RPMI7951 (cell line): ENCODE measurements at places on chromosomes 2 and 18.

DNA sequence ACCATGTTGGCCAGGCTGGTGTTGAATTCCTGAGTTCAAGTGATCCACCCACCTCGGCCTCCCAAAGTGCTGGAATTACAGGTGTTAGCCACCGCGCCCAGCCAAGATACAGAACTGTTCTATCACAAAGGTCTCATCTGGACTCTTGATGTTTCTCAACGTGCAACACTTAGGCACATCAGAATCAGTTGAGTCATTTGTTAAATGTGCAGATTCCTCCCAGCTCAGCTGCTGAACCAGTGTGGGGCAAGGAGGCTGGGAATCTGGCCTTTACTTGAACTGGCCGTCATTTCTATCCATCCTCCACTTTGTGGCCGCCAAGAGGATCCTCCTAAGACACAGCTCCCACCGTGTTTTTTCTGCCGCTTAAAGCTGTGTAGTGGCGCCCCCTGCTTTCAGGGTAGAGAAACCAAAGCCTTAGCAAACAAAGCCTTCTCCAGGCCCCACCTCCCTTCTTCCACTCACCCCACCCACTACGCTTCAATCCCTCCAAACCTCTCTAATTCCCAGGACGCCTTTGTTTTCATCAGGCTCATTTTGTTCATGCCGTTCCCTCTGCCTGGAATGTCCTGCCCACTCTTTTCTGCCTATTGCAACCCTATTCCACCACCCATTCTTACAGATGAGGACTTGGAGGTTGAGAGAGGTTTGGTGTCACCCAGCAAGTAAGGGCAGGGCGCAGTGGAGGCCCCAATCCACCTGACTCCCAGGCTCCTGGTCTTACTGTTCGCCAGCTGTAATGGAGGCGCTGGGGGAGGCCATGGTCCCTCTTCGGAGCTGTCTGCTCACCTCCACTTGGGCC, 776 bp upstream of the SPEG start:
- peak; percentile 40 for DNase-seq

- no peak for DNase-seq
Measured at GRCh38 chr2:233252227-233252626, 754 bp downstream of the ATG16L1 start.

DNA sequence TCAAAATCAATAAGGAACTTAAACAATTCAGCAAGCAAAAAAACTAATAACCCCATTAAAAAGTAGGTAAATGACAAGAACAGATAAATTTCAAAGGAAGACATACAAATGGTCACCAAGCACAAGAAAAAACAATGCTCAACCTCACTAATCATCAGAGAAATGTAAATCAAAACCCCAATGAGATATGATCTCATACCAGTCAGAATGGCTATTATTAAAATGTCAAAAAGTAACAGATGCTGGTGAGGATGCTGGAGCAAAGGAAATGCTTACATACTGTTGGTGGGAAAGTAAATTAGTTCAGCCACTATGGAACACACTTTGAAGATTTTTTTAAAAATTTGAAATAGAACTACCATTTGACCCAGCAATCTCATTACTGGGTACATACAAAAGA, 538.0 kb downstream of the TMX3 start:
- DNase-seq = no peak

DNA sequence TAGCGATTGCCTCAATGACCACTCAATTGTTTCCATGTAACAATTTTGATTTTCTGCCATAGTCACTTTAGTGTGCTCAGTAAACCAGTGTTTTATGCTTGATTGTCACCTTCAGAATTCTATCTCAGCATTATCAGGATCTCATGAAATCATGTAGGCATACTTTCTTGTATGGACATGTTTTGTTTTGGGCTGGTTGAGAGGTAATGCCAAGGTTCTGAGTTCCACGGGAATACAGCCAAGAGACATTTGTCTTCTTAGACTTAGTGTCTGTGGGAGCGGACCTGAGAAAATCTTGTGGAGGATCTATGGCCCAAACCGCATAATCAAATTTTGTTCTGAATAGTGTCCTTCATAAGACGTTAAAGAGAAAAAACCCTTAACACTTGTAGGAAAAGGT, 10.2 kb downstream of the MSTN start:
- DNase-seq = no peak

DNA sequence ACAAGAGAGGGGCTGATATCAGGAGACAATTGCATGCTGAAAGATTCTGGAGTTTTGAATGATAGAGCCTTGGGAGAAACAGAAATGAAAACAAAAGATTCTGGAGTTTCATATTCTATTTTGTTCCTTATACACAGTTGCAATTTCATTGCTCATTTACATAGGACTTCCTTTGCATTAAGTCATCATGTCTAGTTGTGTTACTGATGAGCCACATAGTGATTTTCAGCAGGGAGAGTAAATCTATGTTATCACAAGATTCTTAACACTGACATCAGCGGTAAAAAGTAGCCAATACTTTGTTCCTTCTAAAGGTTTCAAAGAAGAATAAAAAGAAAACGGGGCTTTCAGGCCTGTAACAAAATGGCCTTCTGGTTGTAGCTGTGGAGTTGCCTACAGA, 7.1 kb downstream of the ADAM17 start:
- DNase-seq = no peak

- peak; percentile 97 for DNase-seq
Measured at GRCh38 chr2:71831193-71831577, 316.5 kb downstream of the CYP26B1 start.

DNA sequence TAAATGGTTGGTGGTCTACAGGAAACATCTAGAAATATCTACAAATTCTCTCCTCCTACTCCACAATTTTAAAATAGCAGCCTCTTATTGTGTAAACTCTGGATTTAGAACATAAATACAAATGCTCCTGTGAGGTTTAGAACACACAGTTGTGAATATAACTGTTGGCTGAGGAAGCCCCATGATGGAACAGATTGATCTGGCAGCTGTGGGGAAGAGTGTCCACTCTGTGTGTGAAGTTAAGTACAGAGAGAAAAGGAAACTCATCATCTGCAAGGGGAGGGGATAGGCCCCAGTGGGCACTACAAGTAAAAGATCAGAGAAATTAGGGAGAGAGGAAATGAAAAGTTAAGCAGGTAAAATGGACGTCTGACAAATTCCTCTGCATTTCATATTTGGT, 422.7 kb upstream of the FSHR start:
- no peak for DNase-seq

GRCh38 chr2:185970148-185970852, 231.7 kb downstream of the FSIP2 start:
- no peak for DNase-seq

DNA sequence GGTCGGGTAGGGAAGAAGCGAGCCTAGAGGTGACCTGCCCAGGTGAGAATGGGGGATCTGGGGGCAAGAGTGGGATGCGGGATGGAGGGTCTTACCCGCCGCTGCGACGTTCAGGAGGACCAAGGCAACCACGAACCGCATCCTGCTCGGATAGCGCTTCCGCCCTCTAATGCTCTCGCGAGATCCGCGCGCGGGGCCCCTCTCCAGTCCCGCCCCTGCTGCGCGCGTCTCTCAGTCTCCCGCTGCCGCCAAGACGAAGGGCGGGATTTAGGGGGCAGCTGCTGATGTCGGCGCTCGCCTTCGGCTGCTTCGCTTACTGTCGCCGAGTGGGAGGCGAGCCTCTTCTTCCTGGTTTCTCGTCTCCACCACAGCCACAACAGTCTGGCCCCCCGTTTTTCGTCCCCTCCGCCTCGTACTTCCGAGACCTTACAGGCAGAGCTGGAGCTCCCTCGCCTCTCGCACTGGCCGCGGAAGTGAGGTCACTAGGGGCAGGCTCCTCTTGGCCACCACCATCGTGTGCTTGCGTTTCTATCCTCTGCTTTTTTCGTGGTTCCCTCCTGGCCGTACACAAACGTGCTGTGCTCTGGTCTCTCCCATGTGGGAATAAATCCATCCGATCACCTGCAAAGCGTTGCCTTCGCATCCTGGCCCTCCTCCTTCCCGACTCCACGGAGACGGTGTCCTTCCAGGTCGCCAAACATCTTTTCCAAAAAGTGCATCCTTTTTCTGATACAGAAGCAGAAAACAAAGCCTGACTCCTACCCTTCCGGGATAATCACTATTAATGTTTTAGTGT, at the start of gene TGOLN2:
TSS of gene TGOLN2 (minus strand) at position 168 of the 796 bp plus-strand sequence. CDS start at position 141, 27 bp downstream.
- peak; percentile 92 for DNase-seq

DNA sequence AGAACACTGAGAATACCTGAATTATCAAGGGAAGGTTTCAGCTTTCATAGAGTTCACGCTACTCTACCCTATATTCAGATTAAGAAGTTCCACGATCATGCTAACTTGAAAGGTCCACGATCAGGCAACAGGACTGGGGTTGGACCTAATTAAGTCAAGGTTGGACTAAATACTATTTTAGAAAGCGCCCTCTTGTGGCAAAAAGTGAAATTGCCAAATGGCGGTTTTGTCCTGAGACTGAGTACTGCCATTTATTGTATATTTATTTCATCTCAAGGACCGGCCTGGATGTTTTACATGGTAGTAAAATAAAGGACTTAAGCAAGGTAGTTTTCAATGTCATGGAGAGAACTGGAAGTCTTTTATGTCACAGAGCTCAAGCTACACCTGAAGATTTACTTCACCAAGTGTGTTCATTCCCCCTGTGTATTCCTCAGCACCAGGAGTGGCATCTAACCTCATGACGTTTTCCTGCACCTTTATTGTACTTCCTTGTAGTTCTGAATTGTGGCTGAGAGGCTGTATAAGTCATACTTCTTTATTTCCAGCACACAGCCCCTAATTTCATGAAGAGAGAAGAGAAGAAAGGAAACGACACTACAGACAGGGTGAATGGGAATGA, 56.8 kb downstream of the SRD5A2 start:
- DNase-seq = peak; percentile 63

DNA sequence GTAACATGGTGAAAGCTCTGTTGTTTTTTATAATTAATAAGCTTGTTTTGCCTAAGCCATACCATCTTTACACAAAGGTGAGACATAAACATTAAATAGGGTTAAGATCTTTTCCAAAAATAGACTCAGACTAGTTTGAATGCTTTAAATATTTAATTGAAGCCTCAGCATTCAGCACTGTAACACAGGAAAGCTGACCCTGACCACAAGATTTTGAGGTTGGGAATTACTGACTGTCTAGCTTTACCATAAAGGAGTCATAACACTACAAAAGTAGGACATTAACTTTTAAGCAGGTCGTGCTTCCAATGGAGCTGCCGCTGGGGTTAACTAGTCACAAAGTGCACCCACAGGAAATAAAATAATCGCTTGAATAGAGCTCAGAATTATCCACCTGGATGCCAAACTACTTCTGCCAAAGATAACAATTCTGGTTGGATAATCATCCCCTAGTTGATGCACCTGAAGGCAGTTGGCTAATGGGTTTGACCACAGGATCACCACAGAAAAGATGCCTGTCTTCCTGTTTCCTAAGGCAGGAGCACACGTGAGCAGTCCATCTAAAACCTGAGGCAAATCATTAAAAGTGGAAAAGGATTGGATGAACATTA, 106.2 kb downstream of the COBLL1 start:
- DNase-seq = no peak

GRCh38 chr2:51791496-51791895, 759.6 kb upstream of the NRXN1 start:
- DNase-seq = no peak

DNA sequence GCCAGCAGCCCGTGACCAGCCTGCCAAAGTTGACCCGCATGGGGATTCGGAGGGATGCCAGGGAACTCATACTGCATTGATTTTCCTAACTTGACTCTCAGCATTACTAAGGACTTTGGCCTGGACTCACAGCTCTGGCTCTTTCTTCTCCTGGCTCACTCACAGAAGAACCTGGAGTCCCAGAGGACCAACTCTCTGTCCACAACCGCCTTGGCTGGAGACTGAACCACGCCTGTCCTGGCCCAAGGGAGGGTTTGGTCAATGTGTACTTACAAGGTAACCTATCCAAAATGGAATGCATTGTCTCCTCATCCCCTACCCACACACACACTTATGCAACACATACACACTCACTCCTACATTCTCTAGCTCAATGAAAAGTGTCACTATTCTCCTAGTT, 135.6 kb upstream of the KLHL29 start:
- no peak for DNase-seq

GRCh38 chr18:76923485-76924085, 101.2 kb downstream of the ZNF236 start:
- DNase-seq = peak; percentile 13

DNA sequence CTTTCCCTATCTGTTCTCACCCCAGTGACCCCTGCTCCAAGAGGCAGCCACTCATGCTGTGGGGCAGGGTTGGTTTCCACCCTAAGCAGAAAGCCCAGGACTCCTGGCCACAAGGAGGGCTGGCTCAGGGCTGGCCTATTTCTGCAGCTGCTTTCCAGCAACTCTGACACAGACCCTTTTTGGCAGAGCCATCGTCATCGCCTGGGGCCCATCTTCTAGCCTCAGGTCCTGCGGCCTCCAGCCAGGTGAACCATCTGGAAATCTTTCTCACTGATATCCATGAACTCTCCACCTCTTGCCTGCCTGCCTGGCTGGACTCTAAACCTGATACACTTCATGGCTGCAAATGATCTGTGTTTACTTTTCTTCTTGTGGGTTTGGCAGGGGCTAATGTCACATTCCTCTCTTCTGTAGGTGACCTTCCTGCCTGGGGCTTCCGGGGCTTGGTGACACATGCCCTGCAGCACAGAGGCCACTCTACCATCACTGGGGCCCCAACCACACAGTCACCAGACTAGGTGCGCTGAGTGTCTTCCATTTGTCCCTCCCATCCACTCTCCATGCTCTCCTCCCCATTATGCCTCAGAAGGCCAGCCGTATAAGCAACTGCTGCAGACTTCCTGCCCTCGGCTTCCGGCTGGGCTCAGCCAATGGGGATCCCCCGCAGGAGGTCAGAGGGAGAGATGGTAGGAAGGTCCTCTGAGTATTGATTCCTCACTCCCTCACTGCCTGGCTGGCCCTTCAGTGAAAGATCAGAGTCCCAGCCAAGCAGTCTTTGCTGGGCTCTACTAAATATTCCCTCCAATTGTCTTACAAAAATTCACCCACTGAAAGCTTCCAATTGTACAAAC, 9.7 kb upstream of the COPS8 start:
- peak; percentile 62 for DNase-seq

- peak; percentile 48 for DNase-seq
Measured at GRCh38 chr2:157837851-157838441, 38.2 kb downstream of the ACVR1 start.

DNA sequence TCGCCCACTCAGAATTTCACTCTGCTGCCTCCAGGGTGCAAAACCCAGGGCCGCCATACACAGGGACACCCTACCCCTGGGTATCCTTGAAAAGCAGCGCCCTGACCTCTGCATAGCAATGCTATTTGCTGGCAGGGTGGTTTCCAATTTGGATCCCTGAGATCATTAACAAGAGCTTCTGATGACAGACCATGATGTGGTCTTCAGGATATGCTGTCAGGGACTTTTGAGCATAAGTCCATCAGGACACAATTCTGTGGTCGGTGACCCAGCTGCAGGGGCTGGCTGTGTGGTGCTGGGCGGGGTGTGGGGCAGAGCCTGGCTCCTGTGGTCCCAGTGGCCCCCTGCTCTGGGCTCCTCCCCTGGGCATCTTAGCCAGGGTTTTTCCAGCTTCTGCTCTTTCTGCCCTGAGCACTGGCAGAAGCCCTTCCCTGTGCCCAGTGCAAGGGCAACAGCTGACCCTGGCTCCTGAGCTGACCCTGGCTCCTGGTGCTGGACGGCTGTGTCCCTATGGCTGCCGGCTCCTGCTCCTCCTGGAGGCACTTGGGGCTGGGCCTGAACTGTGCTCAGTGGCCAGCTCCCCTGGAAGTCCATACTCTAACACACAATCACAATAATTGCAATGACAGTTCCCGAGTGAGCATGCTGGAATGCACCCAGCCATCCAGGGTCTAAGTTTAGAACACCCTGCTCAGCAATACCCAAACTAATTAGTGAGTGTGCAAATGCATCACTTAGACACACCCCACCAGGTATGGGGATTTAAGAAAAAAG, 271.5 kb downstream of the HDAC4 start:
- DNase-seq = no peak
